CD4-positive, alpha-beta T cell treated with Interleukin-10 for 1 hour (primary cell): ENCODE measurements at places on chromosomes 4 and X.

DNA sequence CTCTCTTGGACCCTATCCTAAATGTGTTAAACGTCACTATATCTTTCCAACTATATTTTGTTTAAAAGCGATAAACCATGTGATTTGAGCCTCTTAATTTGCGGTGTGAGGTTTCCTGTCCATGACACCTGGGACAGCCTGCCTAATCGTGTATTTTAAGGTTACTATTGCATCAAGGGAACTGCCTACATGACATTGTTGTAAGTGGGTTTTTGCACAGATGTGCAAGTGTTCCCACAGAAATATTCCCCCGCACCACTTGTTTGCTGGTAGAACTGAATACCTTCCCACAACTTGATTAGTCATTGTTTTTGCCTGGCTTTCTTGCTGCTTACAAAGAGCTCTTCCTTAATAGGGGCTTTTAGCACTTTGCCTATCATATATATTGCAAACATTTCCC is 5.1 kb upstream of the FAM184B start:
- DNase-seq: no peak

DNA sequence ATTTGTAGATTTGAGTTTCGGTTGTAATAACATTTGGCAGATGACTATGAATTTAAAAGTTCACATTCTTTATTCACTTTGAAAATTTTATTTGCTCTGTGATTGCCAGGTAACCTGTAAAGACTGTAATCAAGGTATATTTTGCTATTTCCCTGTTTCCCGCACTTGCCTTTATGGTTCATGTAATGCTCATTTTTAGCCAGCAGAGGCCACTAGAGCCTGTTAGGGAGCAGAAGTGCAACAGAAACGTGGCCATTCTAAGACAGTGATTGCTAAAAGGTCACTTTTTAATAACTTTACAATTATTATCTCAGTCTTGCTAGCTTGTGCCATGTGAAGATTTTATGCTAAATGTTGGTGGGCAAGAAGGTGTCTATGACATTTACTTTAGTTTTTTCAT is 12.4 kb downstream of the YIPF6 start:
- peak; percentile 58 for DNase-seq

- DNase-seq: peak; percentile 29
These were observed 81.7 kb downstream of the ZC4H2 start for GRCh38 chrX:64894454-64895038.

- no peak for DNase-seq
These were observed 111.9 kb downstream of the ADAMTS3 start for GRCh38 chr4:72457158-72457557.

DNA sequence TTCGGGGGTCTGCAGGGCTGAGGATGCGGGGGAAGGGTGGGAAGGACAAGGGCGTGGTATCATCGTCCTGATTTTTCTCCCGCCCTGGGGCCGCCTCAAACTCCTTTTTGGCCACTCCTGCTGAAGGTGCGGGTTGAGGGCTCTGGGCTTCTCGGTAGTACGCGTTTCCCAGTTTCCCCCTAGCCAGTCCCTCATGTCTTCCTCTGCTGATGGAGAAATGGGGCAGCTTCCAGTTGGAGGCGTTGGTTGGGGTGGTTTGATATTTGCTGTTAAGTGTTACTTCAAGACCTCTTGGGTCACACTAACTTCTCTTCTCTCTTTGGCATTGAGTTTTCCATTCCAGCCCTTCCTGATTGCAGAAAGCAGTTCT is 482 bp downstream of the GSTCD start:
- DNase-seq: no peak

DNA sequence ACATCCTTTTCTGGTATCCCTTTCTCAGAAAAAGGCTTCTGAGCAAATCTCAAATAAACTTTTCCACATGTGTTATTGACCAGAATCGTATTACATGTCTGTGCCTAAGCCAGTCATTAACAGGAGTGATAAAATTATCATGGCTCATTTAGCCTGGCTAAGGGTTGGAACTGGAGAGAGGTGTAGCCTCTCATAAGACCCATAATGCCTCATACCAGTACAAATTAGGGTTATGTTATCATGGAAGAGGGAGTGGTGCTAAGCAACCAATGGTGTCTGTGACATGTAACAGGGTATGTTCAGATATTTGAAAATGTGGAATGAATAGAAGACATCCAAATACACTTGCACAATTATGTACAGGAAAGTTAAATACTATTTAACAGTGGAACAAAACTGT is 99.6 kb upstream of the CCDC160 start:
- no peak for DNase-seq

DNA sequence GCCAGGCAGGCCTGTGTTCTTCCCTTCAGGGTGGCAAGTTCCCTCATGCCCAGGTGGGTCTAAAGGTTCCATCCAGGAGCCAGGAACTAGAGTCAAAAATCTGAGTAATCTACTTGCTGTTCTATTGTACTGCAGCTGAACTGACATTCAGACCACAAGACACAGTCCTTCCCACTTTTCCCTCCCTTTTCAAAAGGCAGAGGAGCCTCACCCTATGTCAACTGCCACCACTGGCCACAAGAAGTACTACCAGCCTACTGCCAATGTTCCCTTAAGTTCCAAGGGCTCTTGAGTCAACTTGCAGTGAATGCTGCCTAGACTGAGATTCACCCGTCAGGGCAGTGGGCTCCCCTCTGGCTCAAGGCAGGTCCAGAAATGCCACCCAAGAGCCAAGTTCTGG is 133.5 kb downstream of the FAM47B start:
- DNase-seq: no peak

GRCh38 chr4:112765317-112765974 is 128.5 kb downstream of the LARP7 start:
- peak; percentile 20 for DNase-seq

GRCh38 chrX:154349979-154350378 is 24.5 kb downstream of the FLNA start:
- DNase-seq: no peak

GRCh38 chr4:61192392-61192791 is 7.7 kb upstream of the ADGRL3 start:
- no peak for DNase-seq

- no peak for DNase-seq
These were observed 53.2 kb upstream of the EPGN start for GRCh38 chr4:74255096-74255495.

DNA sequence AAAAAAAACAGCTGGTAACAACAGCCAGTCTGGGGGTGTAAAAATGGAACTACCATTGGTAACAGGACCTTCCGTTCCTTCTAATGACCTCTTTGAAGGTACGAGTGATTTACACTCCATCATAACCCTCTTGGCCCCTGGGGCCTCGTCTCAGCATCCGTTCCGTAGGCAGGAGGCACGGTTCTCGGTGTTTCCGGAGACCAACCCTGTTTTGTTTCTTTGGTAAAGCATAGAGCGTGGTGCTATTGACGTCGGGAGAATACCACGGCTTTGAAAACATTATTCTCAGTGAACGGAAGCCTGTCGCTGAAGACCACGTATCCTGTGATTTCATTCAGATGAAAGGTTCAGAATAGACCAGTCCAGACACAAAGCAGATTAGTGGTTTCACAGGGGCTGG is 198.9 kb downstream of the ASMT start:
- DNase-seq: peak; percentile 8

DNA sequence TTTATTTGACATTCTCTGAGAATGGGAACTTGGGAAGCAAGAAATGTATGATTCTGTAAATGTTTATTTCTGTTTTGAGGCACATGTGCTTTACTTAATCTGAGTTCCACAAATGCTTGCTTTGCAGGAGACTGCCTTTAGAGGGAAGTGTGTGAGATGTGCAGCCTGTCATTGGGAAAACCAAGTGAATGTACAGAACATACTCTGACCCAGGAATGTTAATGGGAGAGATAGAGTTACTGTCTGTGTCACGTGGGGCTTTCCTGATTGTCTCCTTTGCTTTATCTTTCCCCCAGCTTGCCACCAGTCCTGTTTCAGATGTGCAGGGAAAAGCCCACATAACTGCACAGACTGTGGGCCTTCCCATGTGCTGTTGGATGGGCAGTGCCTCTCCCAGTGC is 218.6 kb upstream of the ANXA3 start:
- DNase-seq: no peak

DNA sequence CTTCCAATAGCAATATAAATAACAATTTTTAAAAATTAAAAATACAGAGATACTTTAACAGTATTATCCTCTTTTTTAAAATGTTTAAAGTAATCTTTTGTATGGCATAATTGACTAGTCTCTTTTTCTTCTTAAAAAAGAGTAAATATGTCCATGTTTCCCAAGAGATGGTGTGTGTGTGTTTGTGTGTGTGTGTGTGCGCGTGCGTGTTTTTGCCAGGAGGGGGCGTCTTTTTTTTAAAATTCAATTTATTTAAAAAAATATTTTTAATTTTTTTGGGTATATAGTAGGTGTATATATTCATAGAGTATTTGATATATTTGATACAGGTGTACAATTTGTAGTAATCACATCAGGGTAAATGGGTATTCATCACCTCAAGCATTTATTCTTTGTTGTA is 1073.7 kb downstream of the PCDH7 start:
- DNase-seq: no peak

- no peak for DNase-seq
These were observed 811 bp downstream of the FLNA start for GRCh38 chrX:154373340-154374306.
